ENCODE measurements at places on chromosomes 5 and 9. TPM values are rescaled to one million over a fixed set of nuclear protein-coding genes. Genes with fewer than 3 reads are reported as not detected.

EIF4EBP3 gene
- 2.8 TPM for polyA plus RNA-seq

- DNase-seq = no peak
Observed at GRCh38 chr5:181121675-181122561, 9.1 kb downstream of the OR2V1 start.

BSPRY gene
- not detected for polyA plus RNA-seq

- DNase-seq = no peak
Observed at GRCh38 chr5:62708481-62709325, 130.1 kb downstream of the LRRC70 start.

DNA sequence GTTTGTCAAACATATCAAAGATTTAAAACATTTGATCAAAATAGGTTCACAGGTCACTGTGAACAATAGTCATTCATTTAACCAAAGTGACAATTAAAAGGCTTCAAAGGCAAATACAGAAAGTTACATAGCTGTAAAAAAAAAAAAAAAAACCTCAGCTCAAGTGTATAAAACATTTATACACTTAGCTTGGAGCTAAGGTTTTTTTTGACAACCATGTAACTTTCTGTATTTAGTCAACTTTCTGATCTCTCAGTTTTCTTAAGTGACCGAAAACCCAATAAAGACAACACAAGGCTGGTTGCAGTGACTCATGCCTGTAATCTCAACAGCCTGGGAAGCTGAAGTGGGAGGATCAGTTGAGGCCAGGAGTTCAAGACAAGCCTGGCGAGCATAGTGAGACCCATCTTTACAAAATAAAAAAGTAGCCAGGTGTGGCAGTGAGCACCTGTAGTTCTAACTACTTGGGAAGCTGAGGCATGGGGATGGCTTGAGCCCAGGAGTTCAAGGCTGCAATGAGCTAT, 16.4 kb upstream of the UBTD2 start:
- no peak for DNase-seq

DNA sequence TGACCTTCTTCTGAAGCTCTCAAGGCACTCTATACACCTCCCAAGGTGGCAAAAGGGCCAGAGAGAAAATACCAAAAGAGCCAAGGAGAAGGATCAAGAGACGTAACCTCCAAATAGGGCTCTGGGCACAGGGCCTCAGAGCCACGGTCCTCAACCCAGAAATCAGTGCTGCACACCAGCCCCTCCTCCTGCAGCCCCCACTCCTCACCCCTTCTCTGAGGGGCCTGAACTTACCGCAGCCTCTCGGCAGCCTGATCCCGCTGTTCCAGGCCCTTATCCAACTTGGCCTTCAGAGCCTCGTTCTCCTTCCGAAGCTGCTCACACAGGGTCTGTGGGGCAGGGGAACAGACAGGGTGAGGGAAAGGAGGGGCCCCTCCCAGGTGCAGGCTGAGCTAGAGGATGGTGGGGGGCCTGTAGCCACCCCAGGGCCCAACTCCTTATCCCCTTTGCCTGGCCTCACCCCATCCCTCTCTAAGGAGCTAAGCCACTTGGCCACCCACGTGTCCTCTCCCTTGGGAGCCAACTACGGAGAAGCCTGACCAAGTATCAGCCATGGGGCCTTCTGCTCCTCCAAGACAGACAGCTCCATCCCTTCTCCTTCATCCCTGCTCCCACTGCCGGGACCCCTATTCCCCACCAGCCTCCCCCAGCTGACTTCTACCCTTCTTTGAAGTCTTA, 28.8 kb downstream of the TNIP1 start:
- DNase-seq = no peak

GRCh38 chr5:16774806-16775205, 158.0 kb upstream of the RETREG1 start:
- DNase-seq = peak; percentile 77

DNA sequence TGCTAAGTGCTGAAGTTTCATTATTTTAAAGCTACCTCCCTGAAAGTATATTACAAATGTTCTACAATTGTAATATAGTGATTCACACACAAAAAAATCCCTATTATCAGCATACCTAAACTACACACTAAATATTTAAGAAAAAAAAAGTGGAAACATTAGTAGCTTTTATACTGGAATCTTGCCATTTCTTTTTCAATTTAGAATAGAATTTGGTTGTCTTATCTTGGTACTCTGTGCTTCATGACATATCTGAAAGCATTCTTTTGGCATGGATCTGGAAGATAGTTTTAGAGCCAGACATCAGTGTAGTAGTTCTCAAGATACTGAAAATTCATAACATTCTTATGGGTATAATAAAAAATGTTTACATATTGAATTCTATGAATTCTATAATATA, 35.0 kb downstream of the SLC1A3 start:
- DNase-seq = no peak

GRCh38 chr5:104184264-104184663, 621.7 kb upstream of the NUDT12 start:
- no peak for DNase-seq

TMOD1 gene
- 0.10 TPM for polyA plus RNA-seq

DNA sequence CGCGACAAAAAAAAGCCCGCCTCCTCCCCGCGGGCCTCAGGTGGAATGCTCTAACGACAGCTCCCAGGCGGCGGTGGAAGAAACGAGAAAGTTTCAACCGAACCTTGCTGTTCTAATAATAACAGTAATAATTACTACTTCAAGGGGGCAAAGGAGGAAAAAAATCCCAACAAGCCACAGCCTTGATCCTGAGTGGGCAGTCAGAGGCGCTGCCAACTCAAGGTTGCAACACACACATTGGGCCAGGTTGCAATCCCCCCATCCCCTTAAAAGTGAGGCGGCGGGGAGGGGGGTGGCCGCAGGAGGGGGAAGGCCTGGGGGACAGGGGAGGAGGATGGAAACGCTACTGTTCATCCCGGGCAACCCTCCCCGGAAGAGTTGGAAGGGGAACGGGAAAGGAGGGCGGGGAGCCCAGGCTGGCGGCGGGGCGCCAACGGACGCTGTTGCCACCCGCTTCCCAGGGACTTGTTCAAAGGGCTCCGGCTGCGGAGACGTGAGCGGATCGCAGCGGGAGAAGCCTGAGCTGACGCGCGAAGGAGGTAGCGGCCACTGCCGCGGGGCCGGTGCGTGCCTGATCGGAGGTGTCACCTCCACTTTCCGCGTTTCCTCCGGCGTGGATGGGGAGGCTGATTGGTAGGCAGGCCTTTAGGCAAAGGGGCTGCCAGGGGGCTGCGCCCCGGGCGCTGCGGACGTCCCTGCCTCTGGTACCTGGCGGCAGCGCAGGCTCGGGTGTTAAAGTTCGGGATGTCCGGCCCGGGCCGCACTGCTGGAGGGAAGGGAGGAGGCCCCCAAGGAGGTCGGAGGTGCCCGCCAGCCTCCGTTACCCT, 647 bp downstream of the SMARCA2 start:
- no peak for DNase-seq
